ENCODE measurements at places on chromosomes 3 and 15. TPM values are rescaled to one million over a fixed set of nuclear protein-coding genes. Genes with fewer than 3 reads are reported as not detected.
A peak's percentile ranks its signal among the peaks of the same experiment; 100 is the strongest.

DNA sequence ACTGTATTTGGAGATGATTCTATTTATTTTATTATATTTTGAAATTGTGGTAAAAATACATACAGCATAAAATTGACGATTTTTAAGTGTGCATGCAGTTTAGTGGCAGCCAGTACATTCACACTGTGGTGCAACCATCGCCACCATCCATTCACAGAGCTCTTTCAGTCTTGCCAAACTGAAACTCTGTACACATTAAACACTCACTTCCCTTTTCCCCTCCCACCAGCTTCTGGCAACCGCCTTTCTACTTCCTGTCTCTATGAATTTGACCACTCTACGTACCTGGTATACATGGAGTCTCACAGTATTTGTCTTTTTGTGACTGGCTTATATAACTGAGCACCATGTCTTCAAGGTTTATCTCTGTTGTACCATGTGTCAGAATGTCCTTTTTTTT, 303.3 kb upstream of the ATP10A start:
- no peaks in the 10 kb centered on the region for H3K36me3 ChIP-seq
- DNase-seq: no peak
- H3K4me3 ChIP-seq: no peak overlapping the region
- no peak overlapping the region for H3K27ac ChIP-seq
- no peaks in the 10 kb centered on the region for H3K27me3 ChIP-seq

- no peaks in the 10 kb centered on the region for H3K36me3 ChIP-seq
- no peak for DNase-seq
- H3K4me1 ChIP-seq: no peaks in the 10 kb centered on the region
- peaks cover 14% of the 10 kb centered on the region for H3K27me3 ChIP-seq
Observed at GRCh38 chr15:89352476-89352875, 17.9 kb upstream of the POLG start.

DNA sequence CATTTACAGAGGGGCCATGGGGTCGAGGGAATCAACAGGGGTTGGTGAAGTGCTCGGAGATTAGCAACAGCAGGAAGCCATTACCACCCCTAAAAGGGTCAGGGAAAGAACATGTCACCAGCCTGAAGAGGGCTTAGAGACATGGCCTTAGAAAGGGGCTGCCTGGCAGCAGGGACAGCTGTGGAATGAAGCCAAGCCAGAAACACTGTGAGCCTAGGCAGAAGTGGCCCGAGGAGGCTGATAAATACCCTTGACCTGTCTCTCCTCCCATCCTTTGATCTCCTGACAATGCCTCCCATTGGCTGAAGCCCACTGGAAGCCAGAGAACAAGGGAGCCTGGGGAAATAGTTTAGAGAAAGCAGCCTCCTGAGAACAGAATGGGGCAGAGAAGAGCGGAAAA, 31.4 kb downstream of the GPD1L start:
- H3K36me3 ChIP-seq: no peaks in the 10 kb centered on the region
- no peak overlapping the region for H3K4me3 ChIP-seq
- H3K27ac ChIP-seq: no peak overlapping the region
- DNase-seq: no peak
- H3K4me1 ChIP-seq: no peaks in the 10 kb centered on the region

DNA sequence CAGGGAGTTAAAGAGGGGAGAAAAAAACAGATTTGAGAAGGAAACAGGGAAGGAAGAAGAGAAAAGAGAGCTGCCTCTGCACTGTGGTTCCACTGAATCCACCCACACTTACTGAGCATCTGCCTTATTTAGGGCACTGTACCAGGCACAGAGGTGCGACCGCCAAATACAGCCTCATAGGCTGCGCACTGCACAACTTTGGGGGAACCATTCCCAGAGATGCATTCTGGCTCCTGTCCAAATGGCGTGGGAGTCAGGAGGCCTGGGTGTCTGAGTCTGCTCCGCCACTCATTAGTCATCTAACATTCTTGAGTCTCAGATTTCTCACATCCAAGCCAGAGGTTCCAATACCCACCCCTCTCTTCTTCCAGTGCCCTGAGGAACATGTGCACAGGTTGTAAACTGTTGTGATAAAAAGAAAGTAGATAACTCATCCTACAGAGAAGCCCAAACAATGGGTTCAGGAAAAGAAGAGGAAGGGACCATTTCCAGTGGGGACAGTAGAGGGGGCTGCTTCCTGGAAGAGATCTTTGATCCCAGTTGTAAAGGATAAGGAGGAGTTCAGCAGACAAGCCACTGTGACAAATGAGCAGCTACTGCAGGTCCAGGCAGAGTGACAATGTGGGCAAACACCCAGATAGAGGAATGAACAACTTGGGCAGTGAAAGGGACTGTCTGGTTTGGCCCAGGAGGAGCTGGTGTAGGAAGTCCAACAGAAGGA, 254.6 kb downstream of the UACA start:
- no peak overlapping the region for H3K4me3 ChIP-seq
- no peak overlapping the region for H3K27ac ChIP-seq
- no peaks in the 10 kb centered on the region for H3K27me3 ChIP-seq
- peaks cover 28% of the 10 kb centered on the region for H3K4me1 ChIP-seq
- no peaks in the 10 kb centered on the region for H3K36me3 ChIP-seq
- peak; percentile 59 for DNase-seq

GRCh38 chr3:4985330-4986174, 6.3 kb downstream of the BHLHE40 start:
- H3K4me1 ChIP-seq: peaks cover 29% of the 10 kb centered on the region
- DNase-seq: no peak
- no peak overlapping the region for H3K4me3 ChIP-seq
- H3K27ac ChIP-seq: no peak overlapping the region
- no peaks in the 10 kb centered on the region for H3K27me3 ChIP-seq
- H3K36me3 ChIP-seq: peaks cover 4% of the 10 kb centered on the region

DNA sequence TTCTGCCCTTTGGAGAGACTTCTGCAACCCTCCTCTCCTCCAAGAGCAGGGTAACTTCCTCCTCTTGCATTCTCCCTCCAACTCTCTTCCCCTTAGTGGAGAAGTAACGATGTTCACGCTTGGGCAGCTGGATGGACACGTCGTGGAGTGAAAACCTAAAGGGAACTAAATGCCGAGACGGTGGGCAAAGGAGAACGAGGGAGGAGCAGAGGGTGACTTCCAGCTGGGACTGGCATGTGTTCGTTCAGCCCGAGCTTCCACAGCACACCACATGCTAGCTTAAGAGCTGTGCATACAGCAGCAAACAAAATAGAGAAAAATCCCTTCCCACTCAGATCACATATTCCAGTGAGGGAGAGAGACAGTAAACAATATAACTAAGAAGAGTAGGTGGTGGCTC, 179.8 kb downstream of the SLCO3A1 start:
- H3K27me3 ChIP-seq: no peaks in the 10 kb centered on the region
- H3K4me3 ChIP-seq: no peak overlapping the region
- H3K4me1 ChIP-seq: no peaks in the 10 kb centered on the region
- DNase-seq: no peak

DNA sequence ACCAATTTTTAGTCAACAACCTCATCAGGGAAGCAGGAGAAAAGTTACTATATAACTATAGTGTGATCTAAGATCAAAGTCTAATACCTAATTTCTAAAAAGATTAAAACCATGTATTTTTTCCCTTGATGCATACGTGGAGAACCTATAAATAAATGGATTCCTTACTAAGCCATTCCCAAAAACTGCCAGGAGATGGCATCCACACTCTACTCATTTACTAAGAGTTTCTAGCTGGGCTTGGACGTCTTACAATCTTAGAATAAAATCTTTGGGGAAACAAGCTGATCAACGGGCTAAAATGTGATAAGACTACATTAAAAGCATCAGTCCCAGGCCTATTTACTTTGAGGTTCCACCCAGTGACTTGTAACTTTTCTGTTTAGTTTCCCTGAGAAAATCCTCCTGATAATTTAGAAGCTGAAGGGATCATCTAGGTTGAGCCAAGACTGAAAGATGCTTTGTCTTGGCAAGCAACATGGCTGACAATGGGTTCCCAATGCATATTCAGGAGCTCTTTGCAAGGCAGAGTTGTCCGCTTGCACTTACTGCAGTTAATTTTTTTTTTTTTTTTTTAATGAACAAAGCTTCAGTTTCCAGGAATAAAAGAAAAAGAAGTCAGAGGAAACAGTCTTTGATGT, 85.5 kb upstream of the FGF12 start:
- no peaks in the 10 kb centered on the region for H3K36me3 ChIP-seq
- DNase-seq: peak; percentile 72
- no peak overlapping the region for H3K27ac ChIP-seq

DNA sequence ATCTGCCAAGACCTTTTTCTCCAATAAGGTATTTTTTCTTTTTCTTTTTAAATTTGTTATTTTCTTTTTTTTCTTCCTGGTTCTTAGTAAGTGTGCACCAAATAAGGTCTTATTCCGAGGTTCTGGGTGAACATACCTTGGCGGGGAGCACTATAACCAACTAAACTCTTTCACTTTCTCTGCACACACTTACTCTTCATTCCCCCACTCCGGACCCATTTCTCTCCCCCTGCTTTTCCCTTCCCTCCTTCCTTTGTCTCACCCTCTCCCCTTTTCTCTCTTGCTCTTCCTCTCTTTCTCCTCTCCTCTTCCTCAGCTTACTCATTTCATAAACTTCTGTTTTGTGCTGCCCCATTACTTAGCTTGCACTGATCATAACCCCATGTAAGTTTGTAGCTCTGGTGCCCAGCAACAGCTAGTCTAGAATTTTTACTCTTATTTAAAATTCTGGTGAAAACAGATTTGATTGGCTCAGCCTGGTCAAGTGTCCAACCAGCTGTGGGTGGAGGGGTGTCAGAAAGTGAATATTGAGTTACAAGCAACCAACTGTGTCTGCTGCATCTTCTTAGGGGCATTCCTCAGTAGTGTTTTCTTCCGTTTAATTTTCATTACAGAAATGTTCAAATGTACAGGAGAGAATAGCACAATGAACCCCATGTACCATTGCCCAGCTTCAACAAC, 297.5 kb downstream of the SHQ1 start:
- no peak overlapping the region for H3K4me3 ChIP-seq
- DNase-seq: no peak
- H3K27ac ChIP-seq: no peak overlapping the region
- no peaks in the 10 kb centered on the region for H3K4me1 ChIP-seq

- no peaks in the 10 kb centered on the region for H3K27me3 ChIP-seq
- peak overlapping the region; percentile 2 for H3K27ac ChIP-seq
- H3K4me1 ChIP-seq: peaks cover 33% of the 10 kb centered on the region
- no peaks in the 10 kb centered on the region for H3K36me3 ChIP-seq
Observed at GRCh38 chr3:151864423-151865101, 8.9 kb upstream of the SUCNR1 start.

- H3K4me1 ChIP-seq: no peaks in the 10 kb centered on the region
- no peak overlapping the region for H3K4me3 ChIP-seq
- no peak for DNase-seq
- no peaks in the 10 kb centered on the region for H3K36me3 ChIP-seq
- no peak overlapping the region for H3K27ac ChIP-seq
- H3K27me3 ChIP-seq: peaks cover 8% of the 10 kb centered on the region
Observed at GRCh38 chr3:150965436-150965835, 7.1 kb downstream of the CLRN1 start.

DNA sequence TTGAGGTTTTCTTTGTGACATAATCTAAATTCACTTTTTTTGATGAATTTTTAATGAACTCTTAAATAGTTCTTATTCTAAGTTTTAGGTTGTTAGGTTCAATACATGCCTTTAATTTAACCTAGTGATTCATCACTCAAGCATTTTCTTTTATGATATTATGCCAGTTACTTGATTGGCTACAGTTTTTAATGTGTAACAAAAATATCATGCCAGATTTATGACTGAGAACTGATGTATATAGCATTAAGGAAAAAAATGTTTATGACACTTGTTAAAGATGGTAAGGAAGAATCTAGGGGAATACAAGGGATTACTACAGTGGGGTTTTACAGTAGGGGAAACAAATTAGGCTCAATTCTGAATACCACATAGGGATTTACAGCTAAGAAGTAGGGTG, 103.1 kb downstream of the VGLL3 start:
- peaks cover 3% of the 10 kb centered on the region for H3K4me1 ChIP-seq
- DNase-seq: no peak
- H3K27ac ChIP-seq: no peak overlapping the region
- no peaks in the 10 kb centered on the region for H3K36me3 ChIP-seq
- no peaks in the 10 kb centered on the region for H3K27me3 ChIP-seq
- H3K4me3 ChIP-seq: no peak overlapping the region

- no peak overlapping the region for H3K4me3 ChIP-seq
- no peaks in the 10 kb centered on the region for H3K27me3 ChIP-seq
Observed at GRCh38 chr3:153927107-153927506, 194.1 kb upstream of the ARHGEF26 start.

GRCh38 chr3:106276755-106277612, 408.2 kb upstream of the CBLB start:
- peaks cover 7% of the 10 kb centered on the region for H3K4me1 ChIP-seq
- no peak overlapping the region for H3K4me3 ChIP-seq

DNA sequence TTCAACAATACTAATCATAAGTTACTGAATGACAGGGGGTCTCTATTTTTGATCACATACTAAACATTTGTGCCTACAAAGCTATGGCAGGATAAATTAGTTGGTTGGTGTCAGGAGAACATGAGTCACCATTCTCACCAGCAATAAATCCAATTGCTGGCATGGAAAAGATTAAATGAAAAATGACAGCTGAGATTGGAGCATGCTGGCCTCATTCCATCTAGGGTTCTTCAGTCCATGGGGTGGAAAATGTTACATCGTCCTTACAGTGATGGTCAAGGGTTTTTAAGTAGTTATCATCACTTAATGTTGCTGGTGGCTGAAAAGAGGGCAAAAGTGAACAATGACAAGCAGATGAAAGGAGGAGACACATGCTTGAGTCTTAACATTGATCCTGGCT, 180.1 kb upstream of the BCL6 start:
- H3K4me1 ChIP-seq: no peaks in the 10 kb centered on the region
- H3K4me3 ChIP-seq: no peak overlapping the region
- DNase-seq: no peak
- H3K27ac ChIP-seq: no peak overlapping the region
- no peaks in the 10 kb centered on the region for H3K36me3 ChIP-seq

DNA sequence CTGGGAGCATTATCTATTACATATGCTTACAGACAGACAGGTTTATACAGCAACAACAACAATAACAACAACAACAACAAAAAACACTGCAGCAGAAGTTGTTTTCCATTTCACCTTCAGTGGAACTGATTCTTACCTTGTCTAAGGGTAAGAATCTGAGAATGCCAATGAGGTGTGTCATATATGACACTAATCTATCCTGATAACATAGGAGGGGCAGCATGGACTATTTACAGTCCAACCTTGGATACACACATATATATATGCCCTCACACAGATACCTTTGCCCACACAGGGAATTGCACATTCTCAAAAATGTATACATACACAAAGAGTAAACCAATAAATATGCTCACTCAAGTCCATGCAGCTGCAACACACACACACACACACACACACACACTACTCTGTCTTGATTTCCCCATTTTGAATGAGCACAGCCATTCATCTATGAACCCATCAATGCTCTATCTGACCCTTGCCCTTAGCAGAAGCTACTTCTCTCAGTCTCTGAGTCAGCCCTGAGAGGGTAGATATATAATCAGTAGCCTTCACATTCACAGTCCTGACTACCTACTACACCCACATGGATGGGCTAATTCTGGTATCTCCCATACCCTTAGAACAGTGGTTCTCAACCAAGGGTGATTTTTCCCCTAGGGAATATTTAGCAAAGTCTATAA, 9.7 kb upstream of the TRANK1 start:
- H3K36me3 ChIP-seq: no peaks in the 10 kb centered on the region
- peaks cover 14% of the 10 kb centered on the region for H3K4me1 ChIP-seq
- DNase-seq: no peak
- H3K27ac ChIP-seq: no peak overlapping the region
- no peak overlapping the region for H3K4me3 ChIP-seq

The STRIT1 gene
- total RNA-seq: not detected

The MORC1 gene
- total RNA-seq: 0.88 TPM

The LYZL4 gene
- not detected for total RNA-seq

The KPNA4 gene
- total RNA-seq: 85.7 TPM

The SPESP1 gene
- not detected for total RNA-seq

The FYCO1 gene
- 7.9 TPM for total RNA-seq

The DNAH1 gene
- 1.8 TPM for total RNA-seq

The CCR9 gene
- not detected for total RNA-seq

The FBXL2 gene
- total RNA-seq: 7.8 TPM

All from A673 (cell line).